Spinal cord (tissue), 10 donors: ENCODE measurements at places on chromosomes 4 and X.

DNA sequence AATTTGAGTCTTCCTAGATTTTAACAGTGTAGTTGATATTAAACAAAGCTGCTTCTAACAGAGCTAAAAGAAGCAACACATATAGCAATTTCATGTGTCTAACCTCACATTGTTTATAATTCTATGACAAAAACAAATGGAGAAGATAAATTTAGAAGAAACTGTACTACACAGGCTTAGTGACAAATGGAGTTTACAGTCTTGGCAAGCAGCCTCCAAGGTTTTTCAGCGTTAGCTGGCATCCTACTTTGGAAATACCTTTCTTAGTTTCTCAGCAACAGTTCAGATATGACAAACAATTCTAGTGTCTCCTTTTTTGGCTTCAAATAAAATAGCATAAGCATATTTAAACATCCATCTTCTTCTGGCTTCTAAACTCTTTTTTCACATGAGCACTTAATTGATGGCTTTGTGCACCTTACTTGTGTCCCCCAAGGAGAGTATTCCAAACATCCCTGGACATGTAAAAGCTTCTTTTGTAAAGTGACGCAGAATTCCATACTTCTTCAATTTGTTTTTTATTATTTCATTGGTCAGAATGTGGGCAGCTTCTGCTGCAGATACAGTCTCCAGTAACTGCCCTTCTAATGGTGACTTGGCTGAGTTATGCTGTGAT is 249.8 kb downstream of the ANTXR2 start:
- peak; percentile 64 for DNase-seq

- no peak for DNase-seq
Observed at GRCh38 chr4:89123451-89123851, 12.1 kb downstream of the TIGD2 start.

DNA sequence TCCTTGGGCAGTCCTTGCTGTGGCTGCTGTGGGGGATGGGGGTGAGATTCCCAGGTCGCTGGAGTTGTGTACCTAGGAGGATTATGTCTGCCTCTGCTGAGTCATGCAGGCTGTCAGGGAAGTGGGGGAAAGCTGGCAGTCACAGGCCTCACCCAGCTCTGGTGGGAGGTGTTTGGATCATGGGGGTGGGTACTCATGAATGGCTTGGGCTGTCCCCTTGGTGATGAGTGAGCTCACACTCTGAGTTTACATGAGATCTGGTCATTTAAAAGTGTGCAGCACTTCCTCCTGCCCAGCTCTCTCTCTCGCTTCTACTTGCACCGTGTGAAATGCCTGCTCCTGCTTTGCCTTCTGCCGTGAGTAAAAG is 24.6 kb upstream of the PDLIM3 start:
- no peak for DNase-seq

DNA sequence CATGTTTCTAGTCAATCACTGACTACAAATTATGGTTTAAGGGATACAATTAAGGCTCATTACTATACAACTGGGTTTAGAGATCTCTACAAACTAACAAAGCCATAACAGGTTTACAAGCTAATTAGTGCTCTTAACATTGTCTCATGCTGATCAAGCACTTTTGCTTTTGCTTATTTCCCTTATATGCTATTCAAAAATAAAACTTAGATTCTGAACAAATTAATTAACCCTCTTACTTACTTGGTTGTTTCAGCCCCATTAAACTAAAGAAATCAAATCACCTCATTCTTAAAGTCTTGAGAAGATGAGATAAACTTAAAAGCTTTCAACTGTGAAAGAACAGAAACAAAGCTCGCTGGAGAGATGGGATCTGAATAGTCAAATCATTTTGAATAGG is 2024.5 kb upstream of the ADGRL3 start:
- no peak for DNase-seq
